ENCODE measurements at places on chromosomes 4 and X. TPM values are rescaled to one million over a fixed set of nuclear protein-coding genes. Genes with fewer than 3 reads are reported as not detected.

- peaks cover 39% of the 10 kb centered on the region for H3K36me3 ChIP-seq
- peak; percentile 80 for DNase-seq
- no peaks in the 10 kb centered on the region for H3K27me3 ChIP-seq
- H3K4me1 ChIP-seq: peaks cover 49% of the 10 kb centered on the region
- peak overlapping the region; percentile 100 for H3K27ac ChIP-seq
Measured at GRCh38 chr4:152535360-152535902, 461 bp downstream of the FBXW7 start.

DNA sequence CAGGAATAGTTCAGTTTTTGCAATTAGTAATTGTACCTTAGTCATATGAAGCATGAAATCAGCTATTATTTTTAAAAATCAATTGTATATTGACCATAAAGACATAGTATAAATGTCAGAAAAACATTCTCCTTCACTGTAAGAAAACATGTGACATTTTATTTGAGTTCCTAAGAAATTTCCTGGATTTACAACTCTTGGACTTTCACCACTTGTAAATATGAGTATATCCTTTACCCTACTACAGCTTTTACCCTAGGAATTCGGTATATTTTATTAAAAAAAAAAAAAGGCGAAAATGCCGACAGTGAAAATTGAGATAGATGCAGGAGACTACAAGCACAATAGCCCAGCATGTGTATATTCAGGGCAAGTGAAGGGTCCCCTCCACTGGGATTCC is 14.9 kb downstream of the ADH1A start:
- no peaks in the 10 kb centered on the region for H3K4me1 ChIP-seq
- no peaks in the 10 kb centered on the region for H3K27me3 ChIP-seq
- no peak overlapping the region for H3K27ac ChIP-seq
- DNase-seq: no peak

- no peak overlapping the region for H3K4me3 ChIP-seq
- no peak for DNase-seq
- H3K27ac ChIP-seq: no peak overlapping the region
- no peaks in the 10 kb centered on the region for H3K36me3 ChIP-seq
- H3K4me1 ChIP-seq: no peaks in the 10 kb centered on the region
Measured at GRCh38 chr4:171430495-171430894, 382.7 kb upstream of the GALNTL6 start.

DNA sequence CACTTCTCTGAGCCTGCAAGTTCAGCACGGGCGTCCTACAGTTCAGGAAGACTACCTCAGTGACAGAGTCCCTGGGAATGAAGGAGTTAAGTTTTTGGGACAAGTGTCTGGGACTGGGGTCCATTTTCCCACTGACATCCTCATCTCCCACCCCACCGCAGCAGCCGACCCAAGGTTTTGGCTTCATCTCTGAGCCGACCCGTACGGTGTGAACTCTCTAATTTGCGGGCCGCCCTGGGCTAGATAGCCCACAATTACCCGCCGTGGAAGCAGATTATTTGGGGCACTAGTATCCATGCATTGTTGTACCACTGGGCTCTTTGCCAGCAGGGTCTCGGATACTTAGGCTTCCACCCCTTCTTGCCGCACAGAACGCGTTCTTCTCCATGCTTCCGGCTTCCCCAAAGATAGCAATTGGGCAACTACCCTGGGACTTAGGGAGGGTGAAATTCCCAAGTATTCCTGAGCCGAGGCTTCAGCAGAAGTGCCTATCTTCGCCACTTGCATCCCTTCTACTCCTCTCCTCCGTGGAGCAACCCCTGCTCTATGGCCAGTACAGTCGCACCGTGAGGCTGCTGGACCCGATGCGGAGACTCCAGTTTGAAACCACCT is 2.4 kb downstream of the IL1RAPL2 start:
- no peak overlapping the region for H3K4me3 ChIP-seq
- no peak overlapping the region for H3K27ac ChIP-seq
- no peaks in the 10 kb centered on the region for H3K36me3 ChIP-seq

DNA sequence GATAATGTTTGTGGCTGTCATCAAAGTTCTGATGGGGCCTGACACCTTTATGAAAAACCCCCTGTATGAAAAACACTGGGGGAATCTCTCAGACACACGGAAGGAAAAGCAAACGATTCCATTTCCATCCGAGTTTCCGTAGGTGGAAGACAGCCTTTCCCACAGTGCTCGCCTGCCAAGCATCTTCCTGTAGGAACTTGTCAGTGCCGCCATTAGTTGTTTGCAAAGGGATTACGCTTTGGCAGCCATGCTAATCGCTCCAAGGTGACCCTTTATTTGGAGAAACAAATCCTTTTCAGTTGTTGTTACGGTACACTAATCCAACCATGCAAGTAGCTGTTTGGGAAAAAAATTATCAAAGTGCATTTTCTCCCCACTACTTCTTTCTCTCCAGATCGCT is 44.4 kb upstream of the STOX2 start:
- H3K36me3 ChIP-seq: no peaks in the 10 kb centered on the region
- DNase-seq: no peak
- peaks cover 8% of the 10 kb centered on the region for H3K27me3 ChIP-seq
- no peak overlapping the region for H3K4me3 ChIP-seq
- H3K4me1 ChIP-seq: no peaks in the 10 kb centered on the region

PRRG3 gene
- total RNA-seq: not detected

RPA4 gene
- 0.78 TPM for total RNA-seq
